ENCODE measurements at places on chromosomes 6 and 20.
A peak's percentile ranks its signal among the peaks of the same experiment; 100 is the strongest.

- DNase-seq, result no peak
Measured at GRCh38 chr20:14245368-14245970, 91.9 kb downstream of the FLRT3 start.

GRCh38 chr6:157221049-157221816, 102.1 kb downstream of the TMEM242 start:
- peak; percentile 92 for DNase-seq

GRCh38 chr6:159557031-159557430, 136.0 kb downstream of the SOD2 start:
- DNase-seq, result no peak

- DNase-seq, result no peak
Measured at GRCh38 chr20:20691477-20692235, 20.8 kb downstream of the RALGAPA2 start.

- no peak for DNase-seq
Measured at GRCh38 chr6:70107852-70108629, 194.8 kb downstream of the COL9A1 start.

- no peak for DNase-seq
Measured at GRCh38 chr6:85241498-85242052, 208.3 kb upstream of the NT5E start.

GRCh38 chr6:108621117-108621516, 60.4 kb downstream of the FOXO3 start:
- DNase-seq, result peak; percentile 61

- DNase-seq, result no peak
Measured at GRCh38 chr6:112906726-112907125, 559.6 kb downstream of the RFPL4B start.

- DNase-seq, result no peak
Measured at GRCh38 chr20:50367104-50367674, 143.0 kb upstream of the PTPN1 start.

GRCh38 chr20:58973866-58974265, 7.2 kb upstream of the NELFCD start:
- no peak for DNase-seq

GRCh38 chr20:57459278-57459677, 65.7 kb downstream of the CTCFL start:
- no peak for DNase-seq

DNA sequence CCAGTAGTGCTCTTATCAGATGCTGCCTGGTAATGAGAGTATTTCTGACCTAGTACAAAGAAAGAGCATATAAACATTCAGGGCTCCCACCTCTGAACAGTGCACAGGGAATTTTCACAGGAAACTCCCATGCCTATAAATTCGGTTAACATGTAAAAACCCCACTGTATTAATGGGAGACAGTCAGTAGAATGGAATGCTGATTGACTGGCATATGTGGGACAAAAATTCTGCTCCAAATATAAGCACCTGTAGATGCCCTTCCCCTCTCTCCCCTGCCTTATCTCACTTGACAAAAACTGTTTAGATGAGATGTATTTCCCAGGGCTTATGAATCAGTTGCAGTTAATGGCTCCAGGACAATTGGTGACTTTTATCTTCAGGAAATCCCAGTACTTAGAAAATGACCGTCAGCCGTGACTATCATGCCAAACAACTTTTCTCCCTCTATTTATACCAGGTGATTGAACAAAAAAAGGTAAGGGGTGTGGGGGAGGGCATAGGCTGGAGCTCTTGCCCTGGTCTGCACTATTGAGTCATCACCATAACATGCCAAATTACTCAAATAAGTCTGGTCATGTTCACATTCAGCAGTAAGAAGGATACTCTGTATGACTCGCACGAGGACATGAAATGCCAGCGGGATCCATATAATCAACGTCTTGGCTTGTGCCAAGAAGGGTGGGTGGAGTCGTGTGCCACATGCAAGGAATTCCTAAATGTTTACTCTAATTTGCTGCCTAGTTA, 176.4 kb upstream of the BMP2 start:
- no peak for DNase-seq

DNA sequence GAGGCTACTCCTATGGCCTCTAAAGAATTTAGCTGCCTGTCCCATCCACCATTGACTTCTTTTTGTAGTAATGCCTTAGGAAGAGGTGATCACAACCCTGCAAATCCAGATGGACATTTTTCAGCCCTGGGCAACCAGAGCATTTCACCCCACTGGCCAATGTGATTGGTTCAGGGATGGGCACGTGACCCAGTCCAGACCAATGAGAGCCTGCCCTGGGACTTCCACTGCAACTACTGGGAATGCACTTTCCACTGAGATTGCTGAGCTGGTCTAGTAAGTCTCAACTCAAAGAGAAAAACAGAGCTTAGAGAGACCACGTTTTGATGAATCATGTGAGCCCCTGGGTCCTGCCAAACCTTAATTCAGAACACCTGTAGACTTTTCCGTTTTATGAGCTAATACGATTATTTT, 8.9 kb upstream of the UBE2V1 start:
- no peak for DNase-seq
